ENCODE measurements at places on chromosomes 7 and 10. TPM values are rescaled to one million over a fixed set of nuclear protein-coding genes. Genes with fewer than 3 reads are reported as not detected.

The OPN4 gene
- 0.12 TPM for total RNA-seq

The IGF2BP3 gene
- total RNA-seq: 0.60 TPM

The POLR3A gene
- 9.7 TPM for total RNA-seq

The ADIRF gene
- total RNA-seq: 143 TPM

The SHH gene
- not detected for total RNA-seq

DNA sequence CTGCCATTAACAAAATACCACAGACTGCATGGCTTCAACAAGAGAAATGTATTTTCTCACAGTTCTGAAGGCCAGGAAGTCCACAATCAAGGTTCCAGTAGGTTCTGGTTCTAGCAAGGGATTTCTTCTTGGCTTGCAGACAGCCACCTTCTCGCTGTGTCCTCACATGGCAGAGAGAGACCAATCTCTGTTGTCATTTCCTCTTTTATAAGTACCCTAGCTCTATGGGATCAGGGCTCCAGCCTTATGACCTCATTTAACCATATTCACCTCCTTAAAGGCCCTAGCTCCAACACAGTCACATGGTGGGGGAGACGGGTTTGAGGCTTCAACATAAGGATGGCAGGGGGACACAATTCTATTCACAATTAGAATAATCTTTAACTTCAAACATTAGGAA, 23.6 kb downstream of the ABI1 start:
- DNase-seq: no peak

DNA sequence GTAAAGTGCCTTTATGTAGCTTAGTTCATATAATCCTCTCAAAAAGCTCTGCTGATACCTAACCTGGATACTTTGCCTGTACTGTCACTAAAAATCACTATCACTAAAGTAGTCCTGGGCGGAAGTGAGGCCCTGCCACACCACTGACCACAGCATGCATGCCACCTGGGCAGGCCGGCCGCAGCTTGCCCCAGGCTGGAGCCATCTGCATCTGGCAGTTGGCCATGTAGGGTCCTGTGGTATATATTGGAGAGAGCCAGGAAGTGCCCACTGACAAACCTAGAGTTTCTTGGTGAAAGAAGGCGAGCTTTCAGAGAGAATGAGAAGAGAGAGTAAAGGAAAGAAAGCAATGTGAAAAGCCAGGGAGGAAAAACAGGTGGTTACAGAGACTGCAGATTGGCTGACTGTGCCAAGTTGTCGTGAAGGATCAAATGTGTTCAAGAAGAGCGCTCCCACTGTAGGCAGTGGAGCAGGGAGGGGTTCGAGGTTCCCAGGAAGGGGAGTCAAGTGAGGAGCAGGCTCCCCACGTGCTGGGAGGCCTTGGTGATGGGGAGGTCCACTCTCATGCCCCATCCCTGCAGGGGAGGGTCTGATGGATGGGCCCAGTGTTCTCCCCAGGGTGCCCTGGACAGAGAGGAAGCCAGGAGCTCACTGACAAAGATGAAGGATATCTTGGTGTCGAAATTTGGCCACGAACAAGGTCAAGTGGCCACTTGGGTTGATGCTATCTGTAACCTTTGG, 13.6 kb downstream of the LOXL4 start:
- no peak for DNase-seq

GRCh38 chr7:6367701-6368211, 80.0 kb downstream of the DAGLB start:
- DNase-seq: no peak
